ENCODE measurements at places on chromosomes 4 and X.

DNA sequence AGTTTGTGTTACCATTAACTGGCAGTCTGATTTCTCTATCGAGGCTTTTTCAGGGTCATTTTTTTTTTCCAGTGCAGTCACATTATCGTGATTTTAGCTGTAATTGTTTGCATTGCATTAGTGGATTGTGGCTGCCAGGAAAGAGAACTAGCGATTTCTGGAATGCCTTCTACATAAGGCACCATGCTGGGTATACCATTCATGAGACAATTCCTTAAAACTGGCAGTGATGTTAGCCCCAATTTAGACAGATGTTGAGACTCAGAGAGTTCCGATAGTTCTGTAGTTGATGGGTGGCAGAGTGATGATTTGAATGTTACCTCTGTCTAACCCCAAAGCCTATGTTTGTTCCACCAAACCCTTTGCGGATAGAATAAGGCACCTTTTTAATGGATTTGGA, 175.4 kb upstream of the TENM3 start:
- DNase-seq = no peak

GRCh38 chr4:142713282-142714030, 132.6 kb downstream of the INPP4B start:
- no peak for DNase-seq

DNA sequence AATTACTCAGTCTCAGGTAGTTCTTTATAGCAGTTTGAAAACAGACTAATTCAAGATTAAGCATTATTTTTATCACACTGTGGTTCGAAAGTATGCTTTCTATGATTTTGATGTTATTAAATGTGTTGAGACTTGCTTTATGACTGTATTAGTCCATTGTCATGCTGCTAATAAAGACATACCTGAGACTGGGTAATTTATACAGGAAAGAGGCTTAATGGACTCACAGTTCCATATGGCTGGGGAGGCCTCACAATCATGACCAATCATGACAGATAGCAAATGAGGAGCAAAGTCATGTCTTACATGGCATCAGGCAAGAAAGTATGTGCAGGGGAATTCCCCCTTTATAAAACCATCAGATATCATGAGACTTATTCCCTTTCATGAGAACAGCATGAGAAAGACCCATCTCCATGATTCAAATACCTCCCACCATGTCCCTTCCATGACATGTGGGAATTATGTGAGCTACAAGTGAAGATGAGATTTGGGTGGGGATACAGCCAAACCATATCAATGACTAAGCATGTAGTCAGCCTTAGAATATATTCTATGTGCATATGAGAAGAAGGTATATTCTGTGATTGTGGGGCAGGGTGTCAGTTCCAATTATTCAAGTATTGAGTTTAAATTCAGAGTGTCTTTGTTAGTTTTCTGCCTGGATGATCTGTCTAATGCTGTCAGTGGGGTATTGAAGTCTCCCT, 44.6 kb upstream of the UGT2A1 start:
- DNase-seq = no peak

GRCh38 chrX:115602729-115603389, 41.9 kb downstream of the PLS3 start:
- DNase-seq = no peak

DNA sequence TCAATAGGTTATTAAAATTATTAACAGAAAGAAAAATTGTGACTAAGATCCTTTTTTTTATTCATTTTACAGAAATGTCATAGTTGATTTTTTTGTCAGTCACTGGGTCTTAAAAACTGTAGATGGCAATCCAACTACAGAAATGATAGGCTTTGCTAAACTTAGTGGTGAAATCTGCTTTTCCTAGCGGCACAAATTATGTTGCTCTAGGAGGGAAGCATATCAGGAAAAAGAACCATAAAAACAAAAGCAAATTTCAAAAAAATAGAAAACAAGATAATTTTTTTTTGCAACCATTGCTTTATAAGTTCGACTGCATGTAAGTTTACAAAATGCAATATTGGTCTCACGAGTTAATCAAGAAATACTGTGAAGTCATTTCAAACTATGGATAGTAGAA, 443.5 kb upstream of the IGFBP7 start:
- no peak for DNase-seq

GRCh38 chr4:137293281-137293680, 239.0 kb downstream of the PCDH18 start:
- no peak for DNase-seq

- DNase-seq = no peak
These were observed 78.2 kb downstream of the MSL3 start for GRCh38 chrX:11836284-11836683.

GRCh38 chr4:14065406-14065805, 437.9 kb upstream of the BOD1L1 start:
- DNase-seq = no peak

DNA sequence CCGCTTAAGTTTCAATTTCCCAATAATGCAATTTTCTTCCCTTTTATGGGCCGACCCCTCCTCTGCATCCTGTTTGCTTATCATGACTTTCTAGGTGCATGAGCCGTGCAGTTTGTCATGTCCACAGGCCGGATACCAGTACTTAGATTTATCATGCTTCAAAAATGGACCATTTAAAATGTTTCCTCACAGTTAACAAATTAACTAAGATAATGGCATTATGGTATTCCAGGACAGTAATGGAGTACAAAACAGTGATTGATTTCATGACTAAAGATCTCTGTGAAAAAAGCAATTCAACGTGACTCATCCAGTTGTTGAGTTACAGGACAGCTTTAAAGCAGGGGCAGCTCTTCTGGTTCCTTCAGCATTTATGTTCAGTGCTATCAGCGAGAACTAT, 23.0 kb downstream of the SNX25 start:
- DNase-seq = peak; percentile 82

- no peak for DNase-seq
These were observed 40.2 kb upstream of the HS3ST1 start for GRCh38 chr4:11468901-11469300.

GRCh38 chrX:13996650-13997049, 33.0 kb downstream of the GEMIN8 start:
- DNase-seq = no peak

DNA sequence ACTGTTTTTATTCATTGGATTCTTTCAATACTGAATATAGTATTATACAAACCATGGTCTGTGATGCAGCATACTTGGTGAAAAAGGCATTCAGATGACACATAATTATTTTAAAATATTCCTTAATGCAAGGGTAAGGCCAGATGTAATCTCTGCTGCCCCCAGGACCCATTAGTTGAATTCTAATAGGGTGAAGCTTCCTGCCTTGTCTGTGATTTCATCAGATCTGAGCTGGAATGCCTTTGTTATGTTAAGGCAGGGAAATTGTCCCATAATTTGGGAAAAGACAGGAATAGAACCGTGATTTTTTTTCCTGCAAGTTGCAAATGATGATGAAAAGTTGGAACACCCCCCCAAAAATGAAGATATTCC, 26.1 kb downstream of the ZRSR2 start:
- no peak for DNase-seq

DNA sequence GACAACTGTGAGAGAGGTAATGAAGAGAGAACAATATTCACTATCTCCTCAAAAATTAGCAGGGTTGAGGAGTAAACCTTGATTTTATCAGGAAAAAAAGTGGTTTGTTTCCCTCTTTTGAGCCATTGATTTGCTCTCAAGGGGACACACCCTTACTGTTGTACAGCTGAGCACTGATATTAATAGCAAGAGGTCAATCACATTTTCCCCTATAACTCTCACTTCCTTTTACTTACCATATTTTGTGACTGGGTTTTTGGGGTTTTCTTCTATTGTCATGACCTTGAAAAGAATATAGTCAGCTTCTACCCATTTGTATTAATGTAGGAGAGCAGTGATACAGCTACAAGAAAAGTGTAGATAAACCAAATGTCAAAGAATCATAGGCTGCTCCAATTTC, 70.2 kb upstream of the LONRF3 start:
- DNase-seq = no peak

- DNase-seq = no peak
These were observed 140.0 kb upstream of the GUCY1A1 start for GRCh38 chr4:155526452-155527169.

GRCh38 chrX:74925225-74926088, at the start of gene NEXMIF:
Gene NEXMIF, minus strand, starts transcription at chrX:74925452.
- DNase-seq = no peak

DNA sequence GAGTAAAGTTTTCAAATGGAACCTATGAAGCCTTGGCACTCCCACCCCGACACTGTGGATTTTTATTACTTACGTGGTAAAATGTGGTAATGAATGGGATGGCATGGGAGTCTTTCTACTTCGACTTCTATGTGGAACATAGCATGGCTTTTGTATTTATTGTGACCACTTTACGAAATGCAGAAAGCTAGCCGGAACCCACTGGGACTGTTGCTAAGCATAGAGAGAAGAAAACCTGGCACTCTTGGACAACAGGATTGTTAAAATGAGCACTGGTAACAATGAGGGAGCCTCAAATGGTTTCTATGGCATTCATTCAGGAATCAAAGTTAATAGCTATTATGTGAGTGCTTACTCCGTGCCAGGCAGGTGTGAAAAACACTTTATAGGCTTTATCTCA, 113.3 kb downstream of the PDS5A start:
- DNase-seq = no peak

GRCh38 chrX:68989865-68990606, 161.2 kb downstream of the EFNB1 start:
- DNase-seq = peak; percentile 15

DNA sequence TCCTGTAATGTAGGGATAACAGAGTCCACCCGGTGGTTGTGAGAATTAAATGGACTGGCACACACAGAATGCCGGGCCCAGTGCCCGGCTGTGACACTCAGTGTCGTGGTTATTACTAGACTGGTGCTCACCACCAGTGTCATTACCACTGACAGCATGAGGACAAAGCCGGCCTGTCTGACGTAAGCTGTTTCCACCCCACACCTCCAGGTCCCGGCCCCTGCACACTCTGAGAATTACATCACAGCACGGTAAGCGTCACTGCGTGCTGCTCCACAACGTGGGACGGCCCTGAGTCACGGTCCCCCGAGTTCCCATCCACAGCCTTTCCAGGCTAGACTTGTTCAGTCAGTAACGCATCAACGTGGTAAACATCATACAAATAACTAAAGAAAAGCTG, 22.9 kb downstream of the FAT1 start:
- DNase-seq = no peak

GRCh38 chr4:183729069-183729406, 69.9 kb downstream of the TRAPPC11 start:
- no peak for DNase-seq

- no peak for DNase-seq
These were observed 39.4 kb downstream of the PPM1K start for GRCh38 chr4:88244816-88245579.

DNA sequence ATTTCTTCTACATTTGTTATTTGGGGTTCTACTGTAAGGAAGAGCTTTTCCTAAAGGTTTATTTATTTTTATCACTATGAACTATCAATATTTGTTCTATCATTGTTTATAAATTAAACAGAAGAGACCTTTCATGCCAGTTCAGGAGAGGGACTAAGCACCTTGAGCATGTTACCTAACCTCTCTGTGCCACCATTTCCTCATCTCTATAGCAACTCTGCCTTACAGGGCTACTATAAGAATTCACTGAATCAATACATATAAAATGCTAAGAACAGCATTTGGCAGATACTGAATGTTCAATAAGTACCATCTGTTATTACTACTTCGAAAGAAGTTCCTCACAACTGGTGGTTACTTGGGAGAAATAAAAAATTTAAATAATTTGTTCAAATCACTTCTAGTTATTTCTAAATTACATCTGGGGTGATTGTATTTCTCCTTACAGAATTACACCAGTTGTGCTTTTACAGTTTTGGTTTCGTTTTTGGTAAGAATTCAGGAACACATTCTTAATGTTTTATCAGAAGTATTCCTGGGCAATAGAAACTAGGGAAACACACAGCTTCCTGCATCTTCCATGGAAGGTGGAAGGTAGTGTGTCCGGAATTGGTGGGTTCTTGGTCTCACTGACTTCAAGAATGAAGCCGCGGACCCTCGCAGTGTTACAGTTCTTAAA, 32.9 kb downstream of the EREG start:
- DNase-seq = no peak

DNA sequence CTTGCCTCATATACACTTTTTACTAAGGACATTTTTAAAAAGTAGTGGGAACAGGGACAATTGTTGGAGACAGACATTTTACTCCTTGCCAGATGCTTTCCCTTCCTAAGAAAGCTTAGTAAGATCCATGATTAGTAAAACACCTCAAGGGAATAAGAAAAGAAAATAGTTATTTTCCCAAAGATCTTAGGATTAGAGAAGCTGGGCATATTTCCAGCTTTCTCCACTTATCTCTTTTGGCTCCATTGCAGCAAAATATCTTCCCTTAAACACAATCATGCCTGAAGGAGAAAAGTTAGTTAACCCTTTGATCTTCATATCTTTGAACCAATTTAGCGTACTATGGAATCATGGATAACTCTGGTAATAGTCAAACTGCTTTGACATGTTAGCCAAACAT, 257.9 kb downstream of the PCDH18 start:
- DNase-seq = peak; percentile 4

DNA sequence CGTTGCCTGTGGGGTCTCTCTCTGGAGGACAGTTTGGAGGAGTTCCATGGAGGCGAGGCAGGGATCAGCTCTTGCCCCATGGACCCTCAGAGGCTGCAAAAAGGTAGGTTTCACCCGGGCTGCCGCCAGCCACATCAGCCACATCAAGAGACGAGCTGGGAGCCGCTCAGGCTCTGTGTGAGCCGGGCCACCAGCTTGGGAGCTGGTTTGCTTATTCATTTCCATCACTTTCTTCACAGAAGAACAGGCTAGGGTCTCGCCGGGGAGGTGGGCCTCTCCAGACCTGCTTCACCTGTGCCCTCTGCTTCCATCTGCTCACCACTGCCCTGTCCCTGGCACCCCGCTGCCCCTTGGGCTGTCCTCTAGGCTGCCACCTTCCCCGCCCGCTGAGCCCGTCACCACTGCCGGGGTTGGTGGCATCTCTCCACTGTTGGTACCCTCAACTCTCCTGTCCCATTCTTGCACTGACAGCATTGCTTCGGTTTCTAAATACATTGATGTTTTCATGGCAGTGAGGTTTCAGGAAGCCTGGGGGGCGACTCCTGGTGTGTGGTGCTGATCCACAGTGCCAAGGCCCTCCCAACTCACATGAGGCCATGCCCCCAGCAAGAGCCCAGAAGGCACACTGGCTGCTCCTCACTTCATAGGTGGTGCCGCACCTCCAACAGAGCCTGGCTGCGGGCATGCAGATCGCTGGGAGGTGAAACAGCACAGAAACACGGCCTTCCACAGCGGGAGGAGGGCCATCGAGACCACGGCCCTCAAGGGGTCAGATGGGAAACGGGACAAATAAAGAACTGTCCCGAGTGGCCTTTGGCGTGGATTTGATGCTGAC, 4.5 kb upstream of the TREX2 start:
- no peak for DNase-seq

GRCh38 chr4:76585897-76586360, 150.9 kb downstream of the SHROOM3 start:
- no peak for DNase-seq

GRCh38 chr4:77706717-77707116, 101.1 kb downstream of the CXCL13 start:
- DNase-seq = no peak

DNA sequence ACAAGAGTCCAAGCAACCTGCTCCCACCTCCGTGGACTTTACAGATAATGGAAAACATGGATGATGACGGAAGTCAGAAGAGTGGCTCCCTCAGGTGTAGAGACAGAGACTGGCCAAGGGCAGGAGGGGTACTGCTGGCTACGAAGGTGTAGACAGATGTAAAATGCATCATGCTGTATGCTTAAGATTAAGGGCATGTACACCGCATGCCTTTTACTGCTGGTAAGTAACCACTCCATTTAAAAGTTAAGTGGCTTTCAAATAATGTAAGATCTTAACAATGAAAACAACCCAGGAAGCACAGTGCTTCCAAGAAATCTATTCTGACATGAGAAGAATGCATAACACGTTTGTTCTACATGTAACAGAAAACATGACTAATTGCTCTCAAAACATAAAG, 76.9 kb upstream of the FAM9B start:
- no peak for DNase-seq
